ENCODE measurements at places on chromosomes 7 and 10.

DNA sequence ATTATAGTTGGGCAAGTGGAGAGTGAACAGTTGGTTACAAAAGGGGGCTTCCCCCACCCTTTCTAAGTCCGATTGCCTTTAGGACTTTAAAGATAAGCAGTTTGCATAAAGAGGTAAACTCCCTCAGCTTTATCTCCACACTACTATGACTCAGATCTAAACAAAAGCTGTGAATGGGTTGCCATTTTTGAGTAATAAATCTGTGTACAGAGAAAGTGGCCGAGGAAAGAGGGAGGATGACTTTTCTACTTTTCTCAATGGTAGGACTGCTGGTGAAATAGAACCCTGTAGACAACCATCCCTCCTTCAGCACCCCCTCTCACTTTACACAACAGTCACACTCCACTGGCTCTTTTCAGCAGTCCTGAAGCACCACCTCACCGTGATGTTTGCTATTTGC, 71.2 kb downstream of the DNMBP start:
- peak; percentile 77 for DNase-seq

- no peak for DNase-seq
These were observed 515.7 kb downstream of the RPS24 start for GRCh38 chr10:78549140-78549935.

- no peak for DNase-seq
These were observed 643.6 kb downstream of the IPMK start for GRCh38 chr10:57624066-57624465.

- no peak for DNase-seq
These were observed 280.9 kb downstream of the USP6NL start for GRCh38 chr10:11330383-11331045.

- no peak for DNase-seq
These were observed 512.0 kb downstream of the KIF20B start for GRCh38 chr10:90213346-90213745.

DNA sequence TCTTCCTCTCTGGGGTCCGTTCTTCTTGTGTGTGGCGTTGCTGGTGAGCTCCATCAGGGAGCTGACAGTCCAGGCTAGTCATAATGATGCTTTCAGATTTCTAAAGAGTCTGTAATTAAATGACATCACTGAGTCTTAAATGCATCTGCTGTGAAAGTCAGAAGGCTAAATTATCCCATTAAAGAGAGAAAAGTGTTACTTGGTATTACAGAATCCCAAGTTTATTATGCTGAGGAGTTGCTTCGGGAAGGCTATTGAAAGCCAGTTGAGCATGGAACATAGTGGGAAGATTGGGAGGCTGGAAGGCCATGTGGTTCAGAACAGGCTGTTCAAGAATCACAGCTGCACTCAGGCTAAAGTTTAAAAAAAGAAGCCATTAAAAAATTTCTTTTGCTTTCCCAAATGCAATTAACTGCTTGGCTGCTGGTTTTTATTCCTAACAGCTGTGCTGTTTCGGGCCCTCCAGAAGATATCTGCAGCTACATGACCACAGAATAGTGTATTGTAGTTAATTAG, 342.6 kb upstream of the LRGUK start:
- DNase-seq = no peak

DNA sequence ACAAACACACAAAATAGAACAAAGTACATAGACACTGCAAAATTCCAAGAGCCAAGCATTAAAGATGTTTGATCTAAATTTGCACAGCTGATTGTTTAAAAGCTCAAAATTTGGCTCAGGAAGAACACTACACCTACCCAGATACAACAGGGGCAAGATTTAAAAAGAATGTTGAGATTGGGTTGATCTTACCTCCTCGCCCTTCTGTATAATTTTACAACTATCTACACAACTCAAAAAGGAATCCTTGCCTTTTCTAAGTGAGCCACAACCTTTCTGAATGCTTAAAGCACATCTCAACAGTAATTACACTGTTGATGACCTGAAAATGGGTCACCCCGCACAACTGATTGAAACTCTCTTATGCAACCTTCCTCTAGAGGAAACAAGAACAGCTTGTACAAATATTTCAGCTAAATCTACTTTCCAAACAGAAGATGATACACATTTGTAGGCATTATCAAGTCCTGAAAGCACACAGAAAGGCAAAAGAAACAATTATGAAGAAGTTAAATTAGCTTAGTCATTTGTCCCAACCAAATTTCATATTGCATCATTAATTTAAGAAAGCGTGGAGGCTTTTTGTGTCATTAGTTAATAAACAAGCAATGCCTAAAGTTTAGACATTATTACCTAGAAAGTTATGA, 75.5 kb downstream of the UBE2H start:
- no peak for DNase-seq

- no peak for DNase-seq
These were observed 14.2 kb upstream of the GTF2IRD1 start for GRCh38 chr7:74439541-74439940.

DNA sequence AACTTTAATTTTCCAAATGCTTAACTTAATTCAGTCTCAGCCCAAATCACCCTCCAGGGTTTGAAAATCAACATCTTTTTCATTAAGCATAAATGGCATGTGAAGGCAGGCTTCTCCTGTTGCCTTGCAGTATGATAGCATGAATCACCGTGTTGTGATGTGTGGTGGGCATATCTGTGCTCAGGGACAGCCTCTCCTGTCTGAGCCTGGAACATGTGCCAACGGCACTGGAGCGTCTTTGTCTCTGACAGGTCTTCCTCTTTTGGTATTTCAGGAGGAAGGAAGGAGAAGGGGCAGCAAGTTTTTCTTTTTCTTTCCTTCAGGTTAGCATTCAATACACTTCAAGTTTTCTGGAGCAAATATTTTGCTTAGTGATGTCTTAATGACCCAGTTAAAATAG, 57.6 kb downstream of the LRGUK start:
- no peak for DNase-seq

DNA sequence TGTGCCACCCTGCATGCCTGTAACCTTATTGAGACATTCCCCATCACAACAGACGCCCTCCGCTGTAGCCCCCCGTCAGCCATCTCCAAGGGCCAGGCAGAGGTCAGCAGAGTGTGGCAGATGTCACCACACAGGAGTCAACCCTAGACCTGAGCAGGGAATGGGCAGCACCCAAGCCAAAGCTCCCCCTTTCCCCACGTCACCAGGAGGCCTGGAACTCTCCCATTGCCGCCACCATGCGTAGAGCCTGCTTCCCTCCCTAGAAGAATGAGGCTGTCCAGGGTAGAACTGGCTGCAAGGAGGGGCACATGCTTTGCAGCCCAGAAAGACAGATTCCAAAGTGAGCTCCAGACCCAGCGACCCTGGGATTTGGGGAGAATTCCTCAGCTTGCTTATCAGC, 342.9 kb downstream of the TNS3 start:
- no peak for DNase-seq

DNA sequence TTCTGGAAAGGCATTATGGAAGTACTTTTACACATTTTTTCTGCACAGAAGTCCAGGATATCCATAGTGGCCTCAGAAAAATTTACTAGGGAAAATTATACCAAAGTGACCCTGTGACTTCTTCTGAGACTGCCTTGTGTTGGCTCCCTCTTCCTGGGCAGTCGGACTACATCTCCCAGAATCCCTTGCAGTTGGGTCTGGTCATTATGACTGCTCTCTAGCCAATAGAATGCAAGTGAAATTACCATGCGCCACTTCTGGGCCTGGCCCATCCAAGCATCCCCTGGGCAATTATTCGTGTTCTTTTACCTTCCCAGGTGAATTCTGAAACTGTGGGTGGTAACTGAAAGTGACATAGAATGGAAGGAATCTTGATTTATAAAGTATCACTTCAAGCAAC, 430.9 kb downstream of the ACTR3B start:
- no peak for DNase-seq

GRCh38 chr7:50449501-50449880, 659 bp downstream of the FIGNL1 start:
- DNase-seq = no peak

GRCh38 chr10:97916586-97916985, 66.9 kb downstream of the GOLGA7B start:
- DNase-seq = no peak

- no peak for DNase-seq
These were observed 13.4 kb downstream of the NOC3L start for GRCh38 chr10:94349327-94349726.

DNA sequence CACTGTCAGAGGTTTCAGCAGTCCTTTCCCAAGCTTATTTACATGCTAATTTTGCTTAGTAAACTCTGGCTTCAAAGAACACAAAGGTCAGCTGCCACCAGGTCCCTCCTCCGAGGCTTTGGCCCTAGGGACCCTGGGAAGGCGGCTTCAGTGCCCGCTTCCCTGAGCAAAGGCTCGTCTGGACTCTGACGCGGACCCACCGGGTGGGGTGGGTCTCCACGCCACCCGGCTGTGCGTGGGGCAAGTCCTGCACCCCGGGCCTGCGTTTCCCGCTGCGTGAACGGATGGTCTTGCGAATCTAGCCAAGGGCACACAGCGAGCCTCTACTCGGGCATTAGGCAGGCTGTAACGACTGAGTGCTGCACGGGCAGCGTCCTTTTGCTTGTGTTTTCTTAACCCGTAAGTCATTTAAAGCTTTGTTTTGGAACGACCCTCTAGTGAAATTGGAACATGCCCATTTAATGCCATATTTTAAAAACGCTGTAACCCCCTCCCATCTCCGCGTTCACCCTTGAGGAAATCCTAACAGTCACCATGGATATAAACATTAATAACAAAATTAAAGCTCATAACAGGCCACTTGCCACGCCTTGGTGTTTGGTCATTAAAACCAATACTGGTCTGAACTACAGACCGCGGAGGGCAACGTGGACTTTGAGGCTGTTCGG, 828 bp downstream of the BNIP3 start:
- peak; percentile 37 for DNase-seq

DNA sequence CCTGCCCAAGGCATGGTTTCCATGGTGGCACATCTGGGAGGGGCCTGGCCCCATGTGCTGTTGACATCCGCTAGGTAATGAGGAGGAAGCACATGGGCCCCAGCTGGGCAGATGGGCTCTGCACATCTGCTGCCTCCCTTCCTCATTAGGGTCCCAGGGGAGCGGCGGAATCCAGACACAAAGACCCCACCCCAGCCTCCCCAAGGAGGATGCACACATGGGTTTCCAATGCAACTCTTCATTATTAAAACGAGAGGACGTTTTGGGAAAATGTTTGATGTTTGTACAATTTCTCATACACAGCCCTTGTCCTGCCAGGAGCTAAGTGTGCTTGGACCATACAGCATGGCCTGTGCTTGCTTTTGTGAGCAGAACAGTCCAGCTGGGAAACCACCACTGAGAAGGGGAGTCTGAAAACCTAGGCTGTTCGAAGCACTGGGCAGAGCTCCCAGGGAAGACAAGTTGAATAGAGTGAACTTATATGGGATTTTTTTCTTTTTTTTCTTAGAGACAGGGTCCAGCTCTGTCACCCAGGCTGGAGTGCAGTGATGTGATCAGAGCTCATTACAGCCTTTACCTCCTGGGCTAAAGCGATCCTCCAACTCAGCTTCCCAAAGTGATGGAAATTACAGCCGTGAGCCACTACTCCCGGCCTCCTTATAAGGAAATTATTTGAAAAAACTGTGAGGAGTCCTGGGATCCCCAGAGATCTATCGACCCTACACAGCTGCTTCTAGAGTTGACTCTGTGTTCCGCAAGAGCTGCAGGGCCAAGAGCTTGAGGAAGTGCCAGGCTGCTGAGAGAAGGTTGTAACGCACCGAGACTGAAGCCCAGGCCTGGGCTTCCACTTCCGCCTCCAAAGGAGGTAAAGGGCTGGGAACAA, 23.4 kb downstream of the FAM107B start:
- peak; percentile 52 for DNase-seq

DNA sequence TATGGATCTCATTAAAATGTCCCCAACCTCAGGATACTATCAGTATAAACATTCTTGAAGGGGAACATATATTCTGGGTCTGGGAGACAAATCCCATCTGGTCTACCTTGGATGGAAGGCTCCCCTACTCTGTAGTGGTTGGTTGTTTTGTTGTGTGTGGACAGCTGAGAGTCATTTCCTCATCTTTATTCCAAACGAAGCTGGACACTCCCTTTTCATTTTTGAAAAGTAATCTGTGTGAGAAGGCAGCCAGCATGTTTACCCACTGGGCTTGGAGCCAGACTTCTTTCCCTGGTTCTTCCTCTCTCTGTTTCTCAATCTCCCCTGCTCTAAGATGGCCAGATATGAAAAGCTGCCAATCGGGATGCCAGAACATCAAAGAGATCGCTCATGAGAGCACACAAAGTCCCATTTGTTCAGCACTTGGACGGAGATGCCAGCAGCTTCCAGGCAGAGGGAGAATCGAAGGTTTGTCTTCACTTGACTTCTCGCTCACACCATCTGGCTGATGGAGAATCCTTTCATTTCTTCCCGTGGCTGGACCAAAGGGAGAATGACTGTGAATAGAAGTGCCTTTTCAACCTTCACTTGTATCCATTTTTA, 108.1 kb upstream of the AGR3 start:
- no peak for DNase-seq

DNA sequence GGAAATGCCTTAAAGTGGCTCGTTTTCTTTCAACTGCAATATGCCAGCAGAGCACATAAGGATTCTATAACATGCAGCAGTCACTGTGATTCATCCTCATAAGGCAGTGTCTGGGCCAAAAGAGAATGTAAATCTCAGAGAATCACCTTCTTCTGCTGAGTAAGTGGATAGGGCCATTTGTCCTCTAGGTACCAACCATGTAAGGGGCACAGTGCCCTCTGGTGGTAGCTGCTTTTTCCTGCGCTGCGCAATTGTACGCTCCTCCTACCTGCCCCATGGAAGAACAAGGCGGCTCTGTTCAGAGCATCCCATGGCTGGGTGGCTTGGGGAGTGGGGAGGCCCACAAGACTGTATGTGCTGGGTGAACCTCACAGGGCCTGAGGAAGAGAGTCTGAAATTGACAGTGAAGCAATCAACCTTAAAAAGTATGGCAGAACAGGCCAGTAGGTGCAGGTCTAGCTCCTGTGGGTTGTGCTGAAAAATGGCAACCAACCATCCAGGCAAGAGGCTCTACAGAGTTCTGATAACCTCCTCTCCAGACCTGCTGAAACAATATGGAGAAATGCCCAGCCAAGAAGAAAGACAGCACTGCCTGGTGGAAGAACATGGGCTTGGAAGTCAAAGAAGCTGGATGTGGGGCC, 78.6 kb upstream of the C10orf90 start:
- DNase-seq = peak; percentile 1

- no peak for DNase-seq
These were observed 37.0 kb downstream of the GSDME start for GRCh38 chr7:24720283-24720682.

DNA sequence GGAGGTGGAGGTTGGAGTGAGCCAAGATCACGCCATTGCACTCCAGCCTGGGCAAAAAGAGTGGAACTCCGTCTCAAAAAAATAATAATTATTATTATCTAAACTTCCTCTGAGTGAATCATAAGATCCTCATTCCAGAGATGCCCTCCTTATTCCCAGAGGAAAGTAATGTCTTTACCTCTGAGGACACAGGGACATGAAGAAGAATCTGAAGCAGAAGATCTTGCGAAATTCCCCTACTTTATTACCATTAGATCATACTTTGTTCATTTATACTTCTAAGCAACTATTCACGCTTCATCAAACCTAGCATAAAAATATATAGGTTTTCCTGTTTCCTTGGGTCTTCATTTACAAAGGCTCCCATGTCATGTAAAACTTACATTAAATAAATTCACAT, 143.1 kb downstream of the ETV1 start:
- no peak for DNase-seq

GRCh38 chr7:115676080-115676479, 354.5 kb downstream of the TFEC start:
- no peak for DNase-seq
